Kasumi-1 (cell line): ENCODE measurements at places on chromosomes 7 and 10.

- DNase-seq = no peak
Measured at GRCh38 chr10:106506526-106507283, 657.8 kb downstream of the SORCS1 start.

DNA sequence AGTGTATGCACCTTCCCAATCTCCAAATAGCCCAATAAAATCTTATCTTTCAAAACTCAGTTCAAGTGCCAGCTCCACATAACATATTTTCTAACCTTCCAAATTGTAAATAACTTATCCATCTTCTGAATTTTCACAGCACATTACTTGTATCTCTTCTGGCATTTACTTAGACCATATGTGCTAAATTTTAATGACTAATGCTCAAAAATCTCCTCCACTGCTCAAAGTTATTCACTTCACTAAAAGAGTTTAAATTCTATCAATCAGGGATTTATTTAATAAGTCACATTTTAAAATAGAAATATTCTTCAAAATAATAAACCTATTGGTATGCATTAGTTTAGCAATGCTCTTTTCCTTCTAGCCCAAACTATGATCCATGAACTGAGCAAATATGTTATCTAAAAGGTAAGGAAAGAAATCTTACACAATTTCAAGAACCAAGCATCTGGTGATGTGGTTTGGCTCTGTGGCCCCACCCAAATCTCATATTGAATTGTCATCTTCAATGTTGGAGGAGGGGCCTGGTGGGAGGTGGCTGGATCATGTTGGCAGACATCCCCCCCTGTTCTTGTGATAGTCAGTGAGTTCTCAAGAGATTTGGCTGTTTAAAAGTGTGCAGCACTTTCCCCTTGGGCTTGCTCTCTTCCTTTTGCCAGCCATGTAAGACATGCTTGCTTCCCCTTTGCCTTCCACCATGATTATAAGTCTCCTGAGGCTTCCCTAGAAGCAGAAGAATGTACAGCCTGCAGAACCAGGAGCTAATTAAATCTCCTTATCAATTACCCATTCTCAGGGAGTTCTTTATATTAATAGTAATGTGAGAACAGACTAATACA lies 28.1 kb upstream of the GPR22 start:
- no peak for DNase-seq

DNA sequence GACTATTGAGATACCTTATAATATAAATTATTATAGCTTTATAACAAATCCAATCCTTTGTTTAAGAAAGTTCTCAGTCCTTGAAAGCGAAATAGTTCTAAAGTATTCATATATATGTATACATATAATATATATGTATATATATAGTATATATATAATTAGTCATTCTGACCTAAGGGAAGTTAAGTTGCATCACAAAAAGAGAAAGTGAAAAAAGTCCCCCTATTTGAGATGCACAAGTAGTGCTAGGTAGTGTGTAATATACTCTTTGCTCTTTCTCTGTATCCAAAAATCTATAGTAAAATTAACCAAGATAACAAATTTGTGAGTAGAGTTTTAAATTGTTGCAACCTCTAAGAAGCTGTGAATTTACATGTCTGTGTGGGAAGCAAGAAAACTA lies 13.3 kb upstream of the IFIT1B start:
- DNase-seq = no peak

DNA sequence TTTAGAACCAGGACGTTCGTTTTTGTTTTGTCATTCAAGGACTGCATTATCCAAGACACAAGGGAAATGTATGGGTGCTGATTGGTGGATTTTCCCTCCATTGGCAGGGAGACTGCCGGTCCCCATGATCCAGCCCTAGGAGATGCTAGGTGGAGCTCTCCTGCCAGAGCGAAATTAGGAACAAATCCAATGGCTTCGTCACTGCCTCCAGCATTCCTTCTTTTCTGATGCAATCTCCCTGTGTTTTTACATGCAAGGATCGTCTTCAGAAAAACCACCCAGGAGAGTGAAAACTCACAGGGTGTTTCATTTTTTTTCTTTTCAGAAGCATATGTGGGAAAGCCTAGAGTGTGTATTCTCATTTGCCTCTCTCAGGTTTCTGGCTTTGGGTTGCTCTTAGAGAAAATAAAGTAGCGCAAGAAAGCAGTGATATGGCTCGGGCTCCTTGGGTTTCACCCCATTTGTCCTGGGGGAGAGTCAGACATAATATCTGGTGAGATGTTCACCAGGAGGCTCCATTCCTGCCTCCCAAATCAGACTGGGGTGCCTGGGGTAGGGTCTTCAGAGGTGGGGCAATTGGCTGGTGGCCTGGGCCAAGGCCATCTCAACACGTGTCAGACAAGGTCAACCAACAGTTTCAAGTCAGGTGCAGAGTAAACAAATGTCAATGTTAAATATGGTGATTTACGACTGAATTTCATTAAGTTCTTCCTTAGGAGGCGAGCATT lies 450.9 kb upstream of the MKI67 start:
- DNase-seq = no peak

GRCh38 chr7:131456338-131456737 lies 100.1 kb downstream of the PODXL start:
- DNase-seq = no peak

DNA sequence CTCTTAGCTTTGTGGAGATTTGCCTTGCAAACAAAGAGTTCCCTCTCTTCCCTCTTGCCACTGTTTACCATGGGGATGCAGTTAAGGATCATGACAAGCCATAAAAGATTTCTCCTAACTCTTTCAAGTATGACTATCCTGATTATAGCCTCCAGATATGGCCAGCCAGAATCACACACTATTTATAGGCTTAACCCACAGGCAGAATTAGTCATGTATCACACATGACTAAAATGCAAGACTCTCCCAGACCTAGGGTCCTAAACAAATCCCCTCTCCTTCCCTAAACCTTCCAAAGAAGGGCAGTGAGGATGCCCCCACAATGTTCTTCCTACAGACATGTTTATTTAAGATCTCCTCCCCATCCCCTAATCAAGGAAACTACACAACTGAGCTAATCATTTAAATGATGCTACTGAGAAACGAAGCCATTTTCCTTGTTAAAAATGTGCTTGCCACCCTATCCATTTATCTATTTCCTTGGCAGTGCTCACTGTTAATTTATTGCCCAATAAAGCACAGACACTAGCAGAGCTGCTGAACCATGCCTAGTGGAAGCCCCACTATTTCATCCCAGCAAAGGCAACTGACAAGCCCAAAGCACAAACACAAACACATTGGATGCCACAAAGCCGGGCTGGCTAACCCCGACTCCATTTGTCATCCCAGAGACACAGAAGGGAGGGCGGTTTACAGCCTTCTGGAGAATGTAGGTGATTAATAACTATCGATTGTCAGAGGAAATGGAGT lies 363.4 kb downstream of the KCNMA1 start:
- no peak for DNase-seq

DNA sequence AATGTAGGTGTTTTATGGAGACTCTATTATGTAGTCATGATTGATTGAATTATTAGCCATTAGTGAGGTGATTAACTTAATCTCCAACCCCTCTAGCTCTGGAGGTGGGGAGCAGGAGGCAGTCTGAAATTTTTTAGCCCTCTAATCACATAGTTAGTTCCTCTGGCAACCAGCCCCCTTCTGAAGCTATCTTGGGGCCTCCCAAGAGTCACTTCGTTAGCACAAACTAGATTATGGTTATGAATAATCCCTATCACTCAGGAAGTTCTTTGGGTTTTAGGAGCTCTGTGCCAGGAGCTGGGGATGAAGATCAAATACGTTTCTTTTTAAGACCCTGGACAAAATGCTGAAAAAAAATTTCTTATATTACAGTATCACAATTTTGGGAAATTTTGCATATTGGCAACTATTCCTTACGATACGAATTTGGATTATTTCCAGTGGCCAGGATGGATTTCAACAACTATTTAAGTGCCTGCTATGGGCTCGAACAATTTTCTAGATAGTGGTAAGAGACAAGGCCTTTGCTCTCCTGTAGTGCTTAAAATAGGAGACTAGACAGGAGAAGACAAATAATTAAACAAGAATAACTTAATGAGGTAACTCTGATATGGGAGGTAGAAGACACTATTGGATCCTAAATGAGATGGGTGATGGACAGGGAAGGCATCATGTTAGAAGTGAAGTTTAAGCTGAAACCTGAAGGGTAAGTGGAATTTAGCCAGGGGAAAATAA lies 52.9 kb downstream of the BTAF1 start:
- DNase-seq = no peak

DNA sequence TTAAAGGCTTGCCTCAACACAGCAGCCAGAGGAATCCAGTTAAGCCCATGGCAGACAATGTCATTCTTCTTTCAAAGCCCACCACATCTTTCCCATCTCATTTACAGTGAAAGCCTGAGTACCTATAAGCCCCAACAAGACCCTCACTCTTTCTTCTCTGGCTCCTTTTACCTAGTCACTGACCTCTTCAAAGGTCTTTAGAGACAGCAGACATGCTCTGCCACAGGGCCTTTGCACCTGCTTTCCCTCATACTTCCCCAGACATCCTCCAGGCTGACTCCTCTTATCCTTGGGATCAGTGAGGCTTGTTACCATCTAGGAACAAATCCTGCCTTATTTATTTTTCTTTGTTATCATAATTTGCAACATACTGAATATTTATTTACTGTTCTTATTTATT lies 17.8 kb downstream of the HYAL4 start:
- no peak for DNase-seq

- no peak for DNase-seq
Measured at GRCh38 chr10:30176182-30176581, 116.8 kb upstream of the JCAD start.

DNA sequence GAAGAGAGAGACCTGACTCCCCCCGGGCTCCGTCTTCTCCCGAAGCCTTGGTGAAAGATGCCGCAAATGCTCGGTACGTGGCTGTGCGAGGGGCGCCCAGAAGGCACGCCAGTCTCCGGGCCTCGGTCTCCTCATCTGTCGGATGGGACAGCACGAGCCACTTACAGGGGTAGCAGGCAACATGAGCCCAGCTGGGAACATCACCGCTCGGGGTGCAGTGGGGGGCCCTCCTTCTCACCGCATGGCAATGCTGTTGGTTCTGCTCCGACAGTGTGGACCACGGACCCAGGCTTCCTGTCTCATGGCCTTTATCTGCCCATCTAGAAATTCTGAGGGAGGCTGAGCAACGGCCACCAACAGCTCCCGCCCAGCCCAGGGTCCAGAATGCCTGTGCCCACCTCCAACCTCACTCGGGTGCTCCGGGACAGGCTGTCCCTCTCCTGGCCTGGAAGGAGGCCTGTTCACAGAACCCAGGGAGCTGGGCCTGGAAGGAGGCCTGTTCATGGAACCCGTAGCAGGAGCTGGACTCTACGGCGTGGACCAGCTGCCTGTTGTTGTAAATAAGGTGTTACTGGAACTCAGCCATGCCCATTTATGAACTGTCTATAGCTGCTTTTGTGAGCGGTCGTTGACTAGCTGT lies 15.8 kb downstream of the ADAP1 start:
- DNase-seq = no peak

DNA sequence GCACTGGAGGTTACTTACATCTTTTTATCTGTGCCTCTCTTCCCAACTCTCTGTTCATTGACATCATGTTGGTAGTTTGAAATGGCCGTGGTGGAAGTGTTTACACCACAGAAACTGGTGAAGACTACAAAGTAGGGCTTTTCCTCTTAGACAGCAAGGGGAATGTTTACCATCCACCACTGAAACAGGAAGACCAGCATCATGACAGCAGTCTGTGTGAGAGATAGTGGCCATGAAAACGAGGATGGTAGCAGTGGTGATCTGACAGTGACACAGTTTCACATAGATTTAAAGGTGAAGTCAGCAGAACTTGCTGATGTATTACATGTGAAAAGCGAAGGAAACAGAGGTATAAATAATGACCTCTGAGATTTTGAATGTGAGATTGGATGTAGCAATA lies 115.7 kb downstream of the CCDC71L start:
- no peak for DNase-seq

GRCh38 chr10:17423632-17424186 lies 30.7 kb downstream of the ST8SIA6 start:
- no peak for DNase-seq

- no peak for DNase-seq
Measured at GRCh38 chr7:28509251-28510025, 97.1 kb downstream of the CREB5 start.

DNA sequence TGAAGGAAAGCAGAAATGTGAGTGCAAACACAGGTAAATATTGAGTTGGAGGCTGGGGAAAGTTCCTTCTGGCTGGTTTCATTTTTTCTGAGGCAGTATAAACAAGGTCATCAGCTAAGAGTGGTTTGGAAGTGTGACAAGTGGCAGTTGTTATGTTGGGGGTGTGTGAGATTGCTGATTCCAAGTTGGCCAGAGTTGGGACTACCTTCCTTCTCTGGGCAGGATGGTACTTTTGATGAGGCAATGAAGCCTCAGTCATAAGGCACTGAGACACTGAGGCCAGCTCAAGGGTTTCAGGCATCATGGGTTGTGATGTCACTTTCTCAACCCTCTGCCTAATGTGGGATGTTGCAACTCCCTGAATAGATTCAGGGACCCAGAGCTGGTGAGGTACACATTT lies 8.2 kb upstream of the PTTG1IP2 start:
- no peak for DNase-seq

DNA sequence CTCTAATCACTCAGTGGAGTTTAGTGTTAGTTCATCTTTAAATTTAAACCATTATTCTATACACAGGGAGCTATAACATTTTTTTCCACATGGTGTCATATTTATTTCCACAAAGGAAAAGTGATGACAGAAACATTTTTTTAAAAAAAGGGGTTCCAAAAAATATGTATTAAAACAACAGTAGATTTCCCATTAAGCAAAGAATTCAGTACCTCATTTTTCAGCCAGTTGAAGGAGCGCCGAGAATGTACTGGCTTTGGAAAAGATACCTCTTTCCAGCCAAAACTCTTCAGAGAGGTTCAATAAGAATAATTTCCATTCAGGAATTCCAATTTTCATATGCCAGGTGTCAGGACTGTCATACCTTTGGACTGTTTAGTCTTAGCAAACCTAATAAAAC lies 250.5 kb upstream of the MEOX2 start:
- no peak for DNase-seq

DNA sequence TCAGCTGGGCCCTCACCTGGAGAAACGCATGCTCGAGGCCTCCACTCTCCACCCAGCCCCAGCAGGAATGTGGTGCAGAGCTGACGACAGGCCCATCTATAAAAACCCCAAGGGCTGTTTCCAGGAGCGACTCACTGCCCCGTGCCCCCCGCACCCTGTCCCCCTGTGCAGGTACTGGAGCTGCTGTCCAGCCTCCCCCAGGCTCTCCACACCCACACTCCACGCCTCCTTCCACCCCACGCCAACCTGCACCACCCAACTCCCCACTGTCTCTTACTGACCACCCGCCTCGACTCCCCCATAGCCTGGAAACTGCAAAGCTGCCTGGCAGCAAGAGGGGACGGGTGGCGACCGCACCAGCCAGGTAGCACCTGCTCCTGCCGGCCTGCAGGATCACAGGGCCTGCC lies 43.3 kb downstream of the DIP2C start:
- no peak for DNase-seq
